ENCODE measurements at places on chromosomes 4 and X.

DNA sequence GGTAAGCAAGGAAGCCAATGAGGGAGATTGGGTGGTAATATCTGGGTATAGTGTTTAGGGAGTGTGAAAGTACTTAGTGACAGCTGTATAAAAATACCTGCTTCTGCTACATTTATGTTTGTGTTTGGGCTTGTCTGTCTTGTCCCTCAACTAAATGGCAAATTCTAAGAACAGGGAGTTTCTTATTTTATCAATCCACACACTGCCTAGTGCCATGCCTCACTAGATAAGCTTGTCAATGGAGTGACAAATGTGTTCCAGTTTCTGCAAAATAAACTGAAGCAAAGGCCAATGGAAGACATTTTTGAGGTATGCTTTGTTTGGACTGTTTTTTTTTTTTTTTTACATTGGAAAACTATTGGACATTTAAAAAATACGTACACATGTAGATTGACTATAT is 418.0 kb downstream of the SH2D1A start:
- DNase-seq = no peak

DNA sequence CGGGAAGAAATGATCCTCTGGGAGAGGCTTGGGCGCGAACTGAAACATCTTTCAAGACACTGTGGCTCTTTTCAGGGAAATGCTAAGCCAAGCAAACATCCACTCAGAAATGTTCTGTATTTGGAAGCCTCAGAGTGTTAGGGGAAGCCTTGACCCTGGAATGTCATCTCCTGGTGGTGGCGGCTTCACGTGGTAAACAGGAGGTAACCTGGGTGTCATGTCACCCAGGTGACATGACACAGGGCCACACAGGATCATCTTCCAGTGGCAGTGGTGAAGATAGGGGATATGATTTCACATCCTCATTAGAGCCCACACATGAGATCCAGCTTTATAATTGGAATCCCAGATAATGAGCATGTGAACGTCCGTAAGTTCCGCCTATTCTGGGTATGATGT is 140.0 kb downstream of the TBL1X start:
- DNase-seq = no peak

- DNase-seq = no peak
Observed at GRCh38 chr4:72295966-72296557, 264.3 kb downstream of the NPFFR2 start.

DNA sequence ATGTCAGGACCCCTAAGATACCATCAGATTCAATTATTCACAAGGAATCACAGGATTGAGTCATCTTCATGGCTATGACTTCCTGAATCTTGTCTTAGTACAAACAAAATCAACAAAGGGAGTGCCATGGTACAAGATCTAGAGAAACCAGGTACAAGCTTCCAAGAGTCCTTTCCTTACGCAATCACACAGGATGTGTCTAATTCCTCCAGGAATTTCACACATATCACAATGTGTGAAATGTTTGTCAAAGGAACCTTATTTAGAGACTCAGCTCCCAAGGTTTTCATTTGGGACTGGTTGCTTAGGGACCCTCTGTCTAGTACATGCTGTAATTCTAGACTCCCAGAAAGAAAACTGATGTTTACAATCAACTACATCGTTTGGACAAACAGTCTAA is 83.0 kb downstream of the MAB21L2 start:
- no peak for DNase-seq

DNA sequence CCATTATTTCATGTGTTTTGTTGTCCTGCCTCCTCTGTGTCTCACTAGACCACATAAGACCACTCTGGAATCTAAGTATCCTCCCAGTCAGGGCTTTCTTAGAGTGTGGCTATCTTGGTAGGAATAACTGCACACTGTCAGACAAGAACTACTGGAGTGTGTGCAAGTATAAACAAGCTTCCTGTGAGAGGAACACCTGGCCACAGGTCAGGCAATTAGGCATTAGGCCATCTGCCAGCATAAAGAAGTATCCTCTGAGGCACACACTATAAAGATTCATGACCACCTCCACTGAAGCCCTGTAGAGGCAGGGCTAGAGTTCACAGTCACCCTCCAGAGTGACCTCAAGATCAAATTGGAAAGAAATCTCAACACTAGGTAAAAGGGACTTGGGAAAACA is 507.0 kb upstream of the PABPC4L start:
- no peak for DNase-seq

DNA sequence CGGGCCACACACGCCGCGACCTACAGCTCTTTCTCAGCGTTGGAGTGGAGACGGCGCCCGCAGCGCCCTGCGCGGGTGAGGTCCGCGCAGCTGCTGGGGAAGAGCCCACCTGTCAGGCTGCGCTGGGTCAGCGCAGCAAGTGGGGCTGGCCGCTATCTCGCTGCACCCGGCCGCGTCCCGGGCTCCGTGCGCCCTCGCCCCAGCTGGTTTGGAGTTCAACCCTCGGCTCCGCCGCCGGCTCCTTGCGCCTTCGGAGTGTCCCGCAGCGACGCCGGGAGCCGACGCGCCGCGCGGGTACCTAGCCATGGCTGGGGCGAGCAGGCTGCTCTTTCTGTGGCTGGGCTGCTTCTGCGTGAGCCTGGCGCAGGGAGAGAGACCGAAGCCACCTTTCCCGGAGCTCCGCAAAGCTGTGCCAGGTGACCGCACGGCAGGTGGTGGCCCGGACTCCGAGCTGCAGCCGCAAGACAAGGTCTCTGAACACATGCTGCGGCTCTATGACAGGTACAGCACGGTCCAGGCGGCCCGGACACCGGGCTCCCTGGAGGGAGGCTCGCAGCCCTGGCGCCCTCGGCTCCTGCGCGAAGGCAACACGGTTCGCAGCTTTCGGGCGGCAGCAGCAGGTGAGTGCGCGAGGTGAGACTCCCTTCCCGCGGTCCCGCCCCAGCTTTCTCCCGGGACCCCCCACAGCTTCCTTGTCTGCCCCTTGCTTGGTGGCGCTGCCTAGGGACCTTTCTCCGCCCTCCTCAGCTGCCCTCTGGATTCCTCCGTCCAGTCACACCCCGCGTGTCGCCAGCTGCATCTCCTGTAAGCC is 678 bp downstream of the BMP3 start:
- no peak for DNase-seq

DNA sequence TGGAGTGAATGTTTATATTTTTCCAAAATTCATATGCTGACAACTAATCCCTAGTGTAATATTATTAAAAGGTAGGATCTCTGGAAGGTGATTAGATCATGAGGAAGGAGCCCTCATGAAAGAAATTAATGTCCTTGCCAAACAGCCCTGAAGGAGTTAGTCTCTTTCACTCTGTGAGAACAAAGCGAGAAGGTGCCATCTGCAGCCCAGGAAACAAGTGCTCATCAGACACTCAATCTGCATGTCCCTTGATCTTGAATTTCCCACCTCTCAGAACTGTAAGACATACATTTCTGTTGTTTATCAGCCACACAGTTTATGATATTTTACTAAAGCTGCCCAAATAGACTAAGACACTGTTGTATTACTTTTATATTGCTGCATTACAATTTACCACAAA is 1283.4 kb downstream of the PCDH7 start:
- DNase-seq = no peak

GRCh38 chrX:42459735-42460134 is 318.2 kb downstream of the PPP1R2C start:
- no peak for DNase-seq

GRCh38 chr4:89403826-89404225 is 96.2 kb upstream of the GPRIN3 start:
- no peak for DNase-seq

GRCh38 chrX:27915617-27916016 is 65.6 kb downstream of the DCAF8L1 start:
- DNase-seq = no peak

DNA sequence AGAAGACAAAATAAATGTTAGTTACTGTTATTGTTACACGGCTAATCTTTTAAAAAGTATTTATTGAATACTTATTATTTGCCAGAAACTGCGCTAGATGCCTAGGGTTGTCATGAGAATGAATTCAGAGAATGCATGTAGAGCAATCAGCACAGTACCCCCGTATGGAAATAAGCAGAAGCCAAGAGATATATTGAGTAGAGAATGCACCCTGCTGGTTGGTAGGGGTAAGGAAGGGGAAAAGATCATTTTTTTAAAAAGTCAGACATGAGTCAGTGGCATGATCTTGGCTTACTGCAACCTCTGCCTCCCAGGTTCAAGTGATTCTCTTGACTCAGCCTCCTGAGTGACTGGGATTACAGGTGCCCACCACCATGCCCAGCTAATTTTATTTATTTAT is 13.1 kb upstream of the DRP2 start:
- DNase-seq = no peak
